Activated naive CD4-positive, alpha-beta T cell treated with anti-CD3 and anti-CD28 coated beads for 36 hours (primary cell): ENCODE measurements at places on chromosomes 11 and 22. TPM values are rescaled to one million over a fixed set of nuclear protein-coding genes. Genes with fewer than 3 reads are reported as not detected.

DNA sequence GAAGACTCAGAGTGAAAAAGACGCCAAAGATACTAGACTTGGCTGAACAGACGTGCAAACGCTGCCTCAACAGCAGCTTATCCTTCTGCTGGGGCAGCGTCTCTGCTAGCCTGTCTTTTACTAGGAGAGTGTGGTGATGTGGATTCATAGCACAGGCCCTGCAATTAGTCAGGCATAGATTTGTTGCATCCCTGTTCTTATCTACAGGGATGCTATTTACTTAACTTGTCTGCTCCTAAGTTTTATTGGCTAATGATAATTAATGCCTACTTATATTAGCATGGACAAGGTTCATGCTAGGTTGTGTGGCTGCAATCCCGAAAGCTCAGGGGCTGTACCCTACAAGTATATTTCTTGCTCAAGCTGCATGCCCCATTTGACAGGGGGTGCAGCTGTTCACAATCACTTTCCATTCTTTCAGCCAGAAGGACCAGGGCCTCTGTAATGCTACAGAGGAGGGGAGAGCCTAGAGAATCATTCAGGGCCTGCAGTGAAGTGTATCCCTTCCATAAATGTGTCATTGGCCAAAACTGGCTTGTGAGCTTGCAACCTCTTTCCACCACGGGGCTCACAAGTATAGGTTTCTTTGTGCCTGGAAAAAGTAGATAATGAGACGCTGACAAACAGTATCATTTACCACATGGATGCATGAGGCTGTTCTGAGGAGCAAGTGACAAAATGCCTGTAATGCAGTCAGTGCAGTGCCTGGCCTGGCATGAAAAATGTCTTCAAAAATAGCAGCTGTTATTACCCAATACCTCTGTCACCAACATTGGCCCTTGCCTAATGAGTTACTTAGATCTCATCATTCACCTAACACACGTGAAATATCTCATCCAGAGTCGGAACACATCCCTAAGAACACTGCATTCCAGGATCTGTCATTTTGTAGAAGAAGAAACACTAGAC is 685.8 kb upstream of the API5 start:
- no peak for DNase-seq

GRCh38 chr11:82994604-82995230 is 77.0 kb downstream of the RAB30 start:
- no peak for DNase-seq

GRCh38 chr11:26621132-26621531 is 49.1 kb upstream of the MUC15 start:
- DNase-seq, result no peak

RTN4R gene
- total RNA-seq, result 2.5 TPM

SPI1 gene
- total RNA-seq, result not detected
